ENCODE measurements at places on chromosomes 1 and 21.

GRCh38 chr1:89887270-89887669, 66.4 kb downstream of the LRRC8D start:
- DNase-seq = peak; percentile 48

GRCh38 chr1:180981596-180982387, 40.9 kb downstream of the STX6 start:
- DNase-seq = no peak

- peak; percentile 22 for DNase-seq
Observed at GRCh38 chr1:170664828-170665612, 1.1 kb downstream of the PRRX1 start.

DNA sequence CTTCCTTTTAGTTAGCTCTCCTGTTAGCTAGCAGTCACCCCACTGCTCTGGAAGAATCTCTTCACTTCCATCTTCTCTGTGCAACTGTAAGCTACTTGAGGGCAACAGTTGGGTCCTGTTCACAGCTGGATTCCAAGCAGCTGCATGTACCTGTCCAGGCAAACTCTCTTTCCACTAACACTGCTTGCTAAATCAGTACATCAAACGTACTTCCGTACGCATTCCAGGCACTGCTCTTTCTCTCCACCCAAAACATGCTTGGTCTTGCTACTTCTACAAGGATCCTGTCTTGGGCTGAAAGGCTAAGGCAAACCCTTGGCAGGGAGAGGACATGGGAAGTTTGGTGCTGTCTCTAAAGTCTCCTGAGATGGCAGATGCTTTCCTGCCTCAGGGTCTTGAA, 139.2 kb upstream of the CACNA1E start:
- DNase-seq = no peak

- peak; percentile 75 for DNase-seq
Observed at GRCh38 chr1:212967801-212968200, 17.5 kb downstream of the VASH2 start.
